ENCODE measurements at places on chromosomes 2 and 18. TPM values are rescaled to one million over a fixed set of nuclear protein-coding genes. Genes with fewer than 3 reads are reported as not detected.

The OR6B2 gene
- total RNA-seq = not detected

The REG3G gene
- not detected for total RNA-seq

The ANKRD62 gene
- not detected for total RNA-seq

The RNASEH1 gene
- total RNA-seq = 10.8 TPM

The IL36A gene
- under 0.01 TPM for total RNA-seq

The RAB31 gene
- 1.9 TPM for total RNA-seq

The FEV gene
- total RNA-seq = not detected

The MSTN gene
- not detected for total RNA-seq

The KIAA2012 gene
- total RNA-seq = not detected

The ZNF396 gene
- total RNA-seq = 0.81 TPM

The CFAP65 gene
- total RNA-seq = not detected

The TEKT4 gene
- total RNA-seq = not detected

The PLEKHH2 gene
- under 0.01 TPM for total RNA-seq

The ZNF804A gene
- 4.6 TPM for total RNA-seq

The TRIM43 gene
- total RNA-seq = not detected

The OSBPL1A gene
- 14.8 TPM for total RNA-seq

The SERPINB10 gene
- 0.27 TPM for total RNA-seq

The RNF152 gene
- 0.27 TPM for total RNA-seq

The ATP6V1B1 gene
- total RNA-seq = not detected

The MALL gene
- 1.1 TPM for total RNA-seq

The UGT1A4 gene
- not detected for total RNA-seq

The TNFRSF11A gene
- 2.2 TPM for total RNA-seq

The PLCD4 gene
- total RNA-seq = 0.27 TPM

The SP140 gene
- 1.3 TPM for total RNA-seq

The ALPG gene
- under 0.01 TPM for total RNA-seq

The TPO gene
- total RNA-seq = under 0.01 TPM

The IL36B gene
- not detected for total RNA-seq

The NEB gene
- total RNA-seq = under 0.01 TPM
